B cell (primary cell): ENCODE measurements at places on chromosomes 1 and 21.

DNA sequence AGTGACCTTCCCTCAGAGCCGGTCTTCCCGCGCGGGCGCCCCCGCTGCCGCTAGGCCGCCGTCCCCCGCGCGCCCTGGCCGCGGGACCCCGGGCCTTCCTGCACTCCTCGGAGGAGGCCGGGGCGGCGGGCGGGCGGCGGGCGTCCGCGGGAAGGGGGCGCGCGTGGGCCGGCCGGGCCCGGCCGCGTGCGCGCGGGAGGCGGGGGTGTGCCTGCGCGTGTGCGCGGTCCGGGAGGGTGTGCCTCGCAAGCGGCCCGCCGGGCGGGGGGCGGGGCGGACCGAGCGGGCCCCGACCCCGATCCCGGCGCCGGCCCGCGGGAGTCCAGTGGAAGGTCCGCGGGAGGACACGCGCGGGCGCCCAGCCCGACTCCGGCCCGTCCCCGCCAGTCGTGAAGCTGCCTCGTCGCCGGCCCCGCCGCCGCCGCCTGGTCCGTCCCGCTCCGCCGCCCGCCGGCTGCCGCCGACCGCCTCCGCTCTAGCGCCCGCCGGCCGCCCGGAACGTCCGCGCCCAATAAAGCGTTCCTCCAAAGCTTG lies 438 bp downstream of the MRPS6 start:
- DNase-seq, result no peak

- no peak for DNase-seq
Measured at GRCh38 chr1:58720680-58721079, 20.8 kb upstream of the MYSM1 start.

- DNase-seq, result no peak
Measured at GRCh38 chr1:73868810-73869336, 329.1 kb downstream of the LRRIQ3 start.

DNA sequence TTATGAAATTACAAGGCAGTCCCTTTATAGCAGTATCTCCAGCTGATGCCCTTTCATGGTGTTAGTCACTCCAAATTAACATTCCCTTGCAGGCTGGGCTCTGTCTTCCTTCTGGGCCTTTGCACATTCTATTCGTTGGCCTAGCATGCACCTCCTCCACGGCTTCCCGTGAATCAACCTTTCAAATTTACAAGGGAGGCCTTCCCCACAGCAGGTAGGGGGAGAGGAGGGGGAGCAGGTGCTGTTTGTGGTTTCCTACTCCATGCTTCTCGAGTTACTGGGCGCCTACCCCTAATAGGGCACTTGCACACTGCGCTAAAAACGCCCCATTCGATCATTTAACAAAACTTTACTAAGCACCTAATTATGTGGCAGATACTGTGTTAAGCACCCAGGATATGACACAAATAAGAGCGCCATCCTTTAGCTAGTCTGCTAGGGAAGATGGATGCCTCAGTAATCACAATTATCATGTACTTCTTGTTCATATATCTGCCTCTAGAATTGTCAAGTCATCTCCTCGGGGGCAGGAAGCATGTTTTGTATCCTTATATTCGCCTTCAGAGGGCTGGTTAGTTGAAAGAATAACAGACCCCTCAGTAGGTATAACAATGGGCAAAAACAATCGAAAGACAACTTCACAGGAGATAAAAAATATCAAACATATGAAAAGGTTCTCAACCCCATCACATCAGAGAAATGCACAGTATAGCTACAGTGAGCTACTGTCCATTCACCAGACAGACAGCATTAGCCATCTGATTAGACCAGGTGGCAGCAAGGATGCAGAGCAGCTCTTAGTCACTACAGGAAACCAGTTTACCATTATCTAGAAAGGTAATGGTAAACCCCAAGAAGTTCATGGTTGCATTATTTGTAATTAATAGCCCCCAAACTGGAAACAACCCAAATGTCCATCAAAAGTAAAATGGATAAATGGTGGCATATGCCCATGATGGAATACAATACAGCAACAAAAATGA lies 1.7 kb upstream of the ADAR start:
- DNase-seq, result peak; percentile 55

DNA sequence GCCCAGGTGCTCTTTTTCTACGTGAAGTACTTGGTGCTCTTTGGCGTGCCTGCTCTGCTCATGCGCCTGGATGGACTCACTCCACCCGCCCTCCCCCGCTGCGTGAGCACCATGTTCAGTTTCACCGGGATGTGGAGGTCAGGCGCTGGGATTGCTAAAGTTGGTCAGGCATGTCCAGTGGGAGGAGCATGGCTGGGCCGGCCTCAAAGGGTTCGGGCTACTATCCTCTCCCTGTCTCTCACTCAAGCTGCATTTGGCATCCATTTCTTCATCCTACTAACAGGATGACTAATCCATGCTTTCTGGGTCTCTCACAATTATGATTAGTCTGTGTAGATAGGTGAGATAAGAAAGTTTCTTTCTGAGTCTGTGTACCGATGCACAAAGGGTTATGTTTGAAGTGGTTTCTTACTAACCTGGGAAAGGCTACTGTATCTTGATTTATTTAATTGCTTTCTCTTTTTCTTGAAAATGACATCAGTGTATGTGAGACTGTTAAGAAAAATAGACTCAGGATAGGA lies 135.9 kb downstream of the HHAT start:
- no peak for DNase-seq
